ENCODE measurements at places on chromosomes 1 and 21.

DNA sequence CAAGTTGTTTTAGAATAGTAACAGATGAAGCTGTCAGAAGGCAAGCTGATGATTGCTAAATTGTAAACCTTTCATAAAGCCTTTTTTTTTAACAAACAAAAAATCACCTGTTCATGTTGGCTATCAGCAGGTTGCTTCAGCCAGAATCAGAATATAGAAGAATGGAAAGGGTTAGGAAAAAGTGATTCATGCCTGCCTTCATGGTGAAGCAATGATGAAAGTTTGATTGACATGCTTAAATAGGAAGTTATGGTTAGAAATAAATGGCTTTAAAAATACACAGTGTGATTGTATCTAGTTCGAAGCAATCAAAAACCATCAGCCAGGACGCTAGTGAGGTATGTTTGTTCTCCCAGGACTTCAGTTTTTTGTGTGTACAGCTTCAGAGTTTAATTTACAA, 37.9 kb downstream of the GABPA start:
- no peak for DNase-seq

DNA sequence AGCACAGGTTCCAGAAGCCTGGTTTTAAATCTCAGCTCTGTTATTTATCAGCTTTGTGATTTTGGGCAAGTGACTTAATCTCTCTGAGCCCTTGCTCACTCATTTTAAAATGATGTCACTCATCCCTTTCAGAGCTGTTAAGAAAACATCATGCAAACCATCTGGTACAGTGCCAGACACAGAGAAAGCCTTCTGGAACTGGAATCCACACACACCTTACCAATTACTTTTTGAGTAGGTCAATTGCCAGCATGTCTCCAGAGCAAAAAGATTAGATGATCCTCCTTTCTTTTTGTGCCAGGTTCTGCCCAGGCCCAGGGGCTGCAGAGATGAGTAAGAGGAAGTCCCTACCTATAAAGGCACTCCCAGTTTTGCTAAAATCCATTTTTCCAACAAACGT, 61.3 kb downstream of the ROR1 start:
- no peak for DNase-seq

GRCh38 chr1:30656171-30656940, 67.0 kb downstream of the MATN1 start:
- DNase-seq: no peak

- no peak for DNase-seq
Observed at GRCh38 chr1:234836045-234836681, 226.2 kb upstream of the IRF2BP2 start.

- no peak for DNase-seq
Observed at GRCh38 chr1:179583771-179584320, 7.8 kb upstream of the TDRD5 start.

- no peak for DNase-seq
Observed at GRCh38 chr1:116868385-116868784, 41.3 kb upstream of the PTGFRN start.

DNA sequence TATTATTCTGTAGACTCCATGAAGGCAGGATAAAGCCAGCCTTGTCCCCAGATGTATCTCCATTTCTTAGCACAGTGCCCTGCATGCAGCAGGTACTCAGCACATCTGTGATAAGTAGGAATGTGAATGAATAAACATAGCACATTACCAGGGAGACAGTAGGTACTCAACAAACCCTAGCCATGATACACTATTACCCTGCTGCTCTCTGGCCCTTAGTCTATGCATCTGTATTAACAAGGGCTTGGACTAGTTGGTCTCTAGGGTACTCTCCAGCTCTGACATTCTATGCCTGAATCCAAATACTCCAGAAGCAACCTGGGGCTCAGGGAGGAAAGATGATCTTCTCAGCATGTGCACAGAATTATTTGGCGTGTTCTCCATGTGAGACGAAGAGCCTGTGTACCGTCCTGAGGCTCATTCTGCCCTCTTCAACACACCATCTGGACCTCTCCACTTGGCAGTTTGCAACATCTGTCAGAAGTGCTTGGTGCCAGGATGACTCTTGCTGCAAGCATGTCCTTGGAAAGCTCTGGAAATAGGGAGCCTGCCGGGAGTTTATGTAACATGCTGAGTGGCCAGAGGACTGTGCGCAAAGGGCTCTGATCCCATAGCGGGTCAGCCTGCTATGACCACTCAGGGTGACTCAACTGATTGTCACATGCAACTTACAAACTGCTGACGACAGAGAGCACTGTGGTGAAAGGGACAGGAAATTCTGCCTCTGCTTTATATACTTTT, 228.2 kb upstream of the USP24 start:
- DNase-seq: peak; percentile 20

- peak; percentile 42 for DNase-seq
Observed at GRCh38 chr1:58290685-58291372, 255.7 kb downstream of the OMA1 start.

- DNase-seq: no peak
Observed at GRCh38 chr1:97976801-97977200, 56.0 kb upstream of the DPYD start.

- DNase-seq: no peak
Observed at GRCh38 chr1:36300526-36300925, 5.6 kb upstream of the SH3D21 start.

- no peak for DNase-seq
Observed at GRCh38 chr1:38223391-38223790, 176.8 kb upstream of the POU3F1 start.

DNA sequence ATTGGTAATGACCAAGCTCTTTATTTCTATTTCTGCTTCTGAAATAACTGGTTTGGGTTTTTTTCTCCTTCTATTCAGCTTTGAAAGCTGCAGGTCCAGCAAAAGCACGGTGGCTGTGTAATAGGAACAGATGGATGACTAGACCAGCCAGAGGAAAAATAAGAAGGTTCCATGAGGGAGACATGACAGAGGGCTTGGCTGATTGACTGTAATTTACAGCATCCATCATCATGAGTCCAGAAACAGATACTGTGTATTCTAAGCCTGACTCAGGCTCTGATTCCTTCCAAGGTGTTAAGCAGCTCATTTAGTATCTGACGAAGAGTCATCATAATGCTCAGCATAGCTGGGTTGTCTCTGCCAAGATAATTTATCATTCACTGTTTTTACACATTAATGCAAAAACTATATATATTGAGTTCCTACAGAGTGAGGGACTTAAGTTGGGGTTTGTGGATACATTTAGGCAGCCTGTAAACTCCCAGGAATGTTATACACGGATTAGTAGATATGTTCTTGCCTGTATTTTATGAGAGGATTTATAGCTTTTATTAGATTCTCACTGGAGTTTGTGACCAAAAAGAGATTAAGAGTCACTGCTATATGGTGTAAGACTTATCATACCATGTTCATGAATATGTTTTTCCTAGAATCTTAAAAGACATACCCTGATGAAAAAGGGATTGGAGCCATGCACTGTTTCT, 72.6 kb downstream of the SGIP1 start:
- DNase-seq: no peak

DNA sequence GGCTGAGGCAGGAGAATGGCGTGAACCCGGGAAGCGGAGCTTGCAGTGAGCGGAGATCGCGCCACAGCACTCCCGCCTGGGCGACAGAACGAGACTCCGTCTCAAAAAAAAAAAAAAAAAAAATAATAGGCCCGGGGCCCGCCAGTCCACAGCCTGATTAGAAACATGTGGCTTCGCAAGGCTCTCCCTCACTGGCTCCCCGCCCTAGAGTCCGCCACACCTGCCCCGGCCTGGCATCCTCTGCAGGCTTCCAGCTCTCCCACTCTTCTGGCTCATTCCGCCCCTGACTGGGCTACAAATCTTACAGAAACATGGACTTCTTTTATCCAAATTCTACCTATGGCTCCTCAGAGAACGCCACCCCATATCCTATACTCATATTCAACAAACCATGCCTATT, 32.4 kb downstream of the PGBD5 start:
- DNase-seq: no peak

GRCh38 chr1:181179987-181180365, 91.5 kb downstream of the IER5 start:
- peak; percentile 40 for DNase-seq

- peak; percentile 17 for DNase-seq
Observed at GRCh38 chr1:94970783-94971182, 43.9 kb upstream of the CNN3 start.

DNA sequence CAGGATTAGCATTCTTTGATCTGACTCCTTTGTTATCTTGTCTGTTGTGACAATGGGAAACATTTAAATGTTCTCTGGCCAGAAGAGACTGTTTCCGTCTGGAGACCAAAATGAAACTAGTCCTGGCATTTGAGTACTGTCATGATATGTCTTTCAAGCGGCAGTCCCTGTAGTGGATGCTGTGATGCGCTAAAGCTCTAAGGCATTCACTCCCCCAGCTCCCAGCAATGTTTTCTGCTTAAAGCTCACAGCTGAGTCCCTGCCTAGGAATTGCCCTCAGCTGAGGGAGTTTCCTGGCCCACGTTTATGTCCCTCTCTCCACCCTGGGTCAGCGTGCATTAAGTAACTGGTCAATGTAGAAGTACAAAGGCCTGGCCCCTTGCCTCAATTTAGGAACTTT, 109.4 kb downstream of the UCHL5 start:
- DNase-seq: no peak

DNA sequence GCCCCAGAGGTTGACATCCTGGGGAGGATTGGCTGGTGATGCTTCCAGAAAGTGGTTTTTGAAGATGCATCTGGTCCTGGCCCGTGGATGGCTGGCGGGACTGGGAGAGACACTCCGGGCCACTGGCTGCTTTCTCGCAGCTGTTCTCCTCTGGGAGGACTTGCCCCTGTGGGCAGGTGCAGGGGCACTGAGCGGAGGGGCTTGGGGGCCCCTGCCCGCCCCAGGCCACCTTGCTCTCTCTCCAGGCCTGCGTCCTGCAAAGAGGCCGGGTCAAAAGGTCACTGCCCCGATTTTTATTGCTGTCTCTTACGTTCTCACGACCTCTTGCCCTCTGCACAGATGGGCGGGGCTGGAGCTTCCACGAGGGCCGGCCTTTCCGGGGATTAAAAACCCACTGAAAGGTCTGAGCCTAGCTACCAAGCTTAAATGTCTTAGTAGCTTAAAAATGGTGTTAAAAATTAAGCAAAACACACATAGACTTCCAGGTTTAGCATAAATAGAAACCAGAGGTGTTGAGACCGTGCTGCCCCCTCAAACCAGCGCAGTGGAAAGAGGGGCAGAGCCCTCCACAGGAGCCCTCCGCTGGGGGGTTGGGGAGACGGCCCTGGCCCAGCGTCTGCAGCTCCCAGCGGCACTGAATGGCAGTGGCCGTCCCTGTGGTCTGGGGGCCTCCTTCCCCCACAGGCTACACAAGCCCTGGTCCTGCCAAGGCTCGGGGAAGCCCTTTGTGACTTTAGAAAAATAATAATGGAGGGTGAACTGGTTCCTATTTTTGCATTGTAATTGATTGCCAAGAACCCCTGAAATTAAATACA, 43.9 kb downstream of the SKI start:
- no peak for DNase-seq

GRCh38 chr1:212518188-212519054, 85.7 kb downstream of the NENF start:
- DNase-seq: peak; percentile 26

- DNase-seq: no peak
Observed at GRCh38 chr1:67691712-67692111, 6.7 kb downstream of the GADD45A start.

GRCh38 chr21:37658817-37659458, 257.3 kb downstream of the KCNJ6 start:
- DNase-seq: peak; percentile 14
